ENCODE measurements at places on chromosomes 6 and 20. TPM values are rescaled to one million over a fixed set of nuclear protein-coding genes. Genes with fewer than 3 reads are reported as not detected.

C6orf47 gene
- polyA plus RNA-seq, result 12.1 TPM

TRAPPC3L gene
- polyA plus RNA-seq, result 0.09 TPM

ADGB gene
- polyA plus RNA-seq, result not detected

FAM217A gene
- 0.96 TPM for polyA plus RNA-seq

GRCh38 chr20:60263725-60264709 lies 305.8 kb downstream of the CDH26 start:
- no peak for DNase-seq

- DNase-seq, result no peak
These were observed 12.3 kb downstream of the DCBLD1 start for GRCh38 chr6:117494694-117495318.

All from forelimb muscle (tissue), 1 donor.